Panc1 (cell line): ENCODE measurements at places on chromosomes 13 and 19. TPM values are rescaled to one million over a fixed set of nuclear protein-coding genes. Genes with fewer than 3 reads are reported as not detected.

Gene NCR1
- total RNA-seq = not detected

Gene TSEN34
- 194 TPM for total RNA-seq

Gene SIGLEC12
- not detected for total RNA-seq

DNA sequence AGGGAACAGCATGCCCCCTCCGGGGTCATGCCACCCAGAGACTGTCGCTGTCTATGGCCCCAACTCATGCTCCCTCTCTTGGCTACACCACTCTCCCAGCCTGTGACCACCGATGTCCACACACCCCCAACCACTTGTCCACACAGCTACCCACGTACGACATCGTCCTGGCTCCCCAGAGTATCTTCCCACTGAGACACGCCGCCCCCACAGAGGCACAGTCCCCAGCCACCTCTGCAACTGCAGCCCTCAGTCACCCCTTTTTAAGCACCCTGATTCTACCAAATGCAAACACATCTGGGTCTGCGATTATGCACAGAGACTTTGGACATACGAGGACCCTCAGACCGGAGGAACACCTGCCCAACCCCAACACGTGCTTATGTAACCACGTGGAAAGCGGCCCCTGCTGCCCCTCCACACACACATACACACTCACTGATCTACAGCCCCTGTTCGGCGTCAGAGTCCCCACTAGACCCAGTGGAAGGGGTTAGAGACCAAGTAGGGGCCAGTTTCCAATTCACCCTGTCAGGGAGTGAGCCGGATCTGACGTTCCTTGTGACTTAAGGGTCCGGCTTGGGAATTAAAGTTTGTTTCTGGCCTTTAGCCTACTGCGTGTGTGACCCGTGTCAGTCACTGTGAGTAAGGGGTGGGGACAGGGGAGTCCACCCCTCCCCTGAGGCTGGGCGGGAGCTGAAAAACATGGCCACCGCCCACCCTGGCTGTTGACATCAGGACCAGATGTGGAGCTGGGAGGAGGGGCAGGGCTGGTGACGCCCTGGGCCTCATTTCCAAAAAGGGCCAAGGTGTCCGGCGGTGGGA is 11.9 kb upstream of the AXL start:
- no peak for DNase-seq

DNA sequence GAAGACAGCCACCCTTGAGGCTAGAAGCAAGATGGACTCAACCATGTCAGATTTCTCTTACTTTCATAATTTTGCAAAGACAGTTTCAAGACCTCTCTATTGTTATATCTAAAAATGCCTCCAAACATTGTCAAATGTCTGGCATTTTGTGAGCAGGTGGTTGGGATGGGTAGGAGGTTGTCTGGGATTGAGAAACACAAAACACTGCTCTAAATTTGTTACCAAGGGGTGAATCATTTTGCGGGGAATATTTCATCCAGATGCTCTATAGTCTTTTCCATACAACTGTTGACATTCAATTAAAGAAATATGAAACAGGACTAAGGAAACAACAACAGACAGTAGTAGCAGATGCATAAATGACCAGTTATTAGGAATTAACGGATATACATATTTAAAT is 208.2 kb downstream of the ITGBL1 start:
- no peak for DNase-seq

GRCh38 chr13:43088093-43088511 is 64.7 kb downstream of the DNAJC15 start:
- DNase-seq = no peak

DNA sequence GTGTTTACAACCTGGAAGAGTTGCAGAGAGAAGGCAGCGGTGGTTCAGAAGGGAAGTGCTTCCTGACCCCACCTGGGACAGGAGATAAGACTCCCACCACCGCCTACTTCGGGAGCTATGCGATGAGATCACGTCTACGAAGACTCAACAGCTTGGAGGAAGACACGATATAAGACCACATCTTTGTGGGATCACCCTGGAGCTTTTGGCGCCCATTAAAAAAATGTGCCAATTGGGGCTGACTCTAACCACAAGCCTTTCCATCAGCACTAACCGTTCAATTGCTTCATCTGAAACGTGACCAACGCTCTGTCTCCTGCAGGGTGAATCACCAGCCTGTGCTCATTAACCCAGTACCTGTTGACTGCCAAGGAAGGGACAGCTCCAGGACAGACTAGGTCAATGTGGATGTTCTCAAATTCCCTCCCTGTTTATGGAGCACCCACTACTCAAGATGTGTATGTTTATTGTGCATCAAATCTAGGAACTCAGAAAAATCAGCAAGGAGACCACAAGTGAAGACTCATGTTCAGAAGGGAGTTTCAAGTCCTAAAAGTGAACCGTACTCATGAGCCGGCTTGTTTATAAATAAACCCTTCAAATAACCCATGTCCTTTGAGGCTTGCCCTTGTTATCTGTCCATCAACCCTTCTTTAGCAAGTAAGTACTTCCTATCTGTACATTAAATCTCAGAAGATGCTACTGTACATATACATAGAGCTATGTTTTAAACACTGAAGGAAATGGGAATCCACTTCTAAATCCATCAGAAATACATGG is 67.5 kb downstream of the LATS2 start:
- no peak for DNase-seq

- DNase-seq = no peak
Observed at GRCh38 chr13:68727165-68727564, 1380.5 kb upstream of the ATXN8OS start.
